ENCODE measurements at places on chromosomes 12 and 14.

GRCh38 chr14:93207468-93208308 lies 632 bp downstream of the UBR7 start:
- peak; percentile 66 for DNase-seq

- DNase-seq: no peak
These were observed 11.0 kb downstream of the CBLN3 start for GRCh38 chr14:24418492-24418873.

GRCh38 chr12:91633734-91634357 lies 451.2 kb upstream of the DCN start:
- DNase-seq: no peak

DNA sequence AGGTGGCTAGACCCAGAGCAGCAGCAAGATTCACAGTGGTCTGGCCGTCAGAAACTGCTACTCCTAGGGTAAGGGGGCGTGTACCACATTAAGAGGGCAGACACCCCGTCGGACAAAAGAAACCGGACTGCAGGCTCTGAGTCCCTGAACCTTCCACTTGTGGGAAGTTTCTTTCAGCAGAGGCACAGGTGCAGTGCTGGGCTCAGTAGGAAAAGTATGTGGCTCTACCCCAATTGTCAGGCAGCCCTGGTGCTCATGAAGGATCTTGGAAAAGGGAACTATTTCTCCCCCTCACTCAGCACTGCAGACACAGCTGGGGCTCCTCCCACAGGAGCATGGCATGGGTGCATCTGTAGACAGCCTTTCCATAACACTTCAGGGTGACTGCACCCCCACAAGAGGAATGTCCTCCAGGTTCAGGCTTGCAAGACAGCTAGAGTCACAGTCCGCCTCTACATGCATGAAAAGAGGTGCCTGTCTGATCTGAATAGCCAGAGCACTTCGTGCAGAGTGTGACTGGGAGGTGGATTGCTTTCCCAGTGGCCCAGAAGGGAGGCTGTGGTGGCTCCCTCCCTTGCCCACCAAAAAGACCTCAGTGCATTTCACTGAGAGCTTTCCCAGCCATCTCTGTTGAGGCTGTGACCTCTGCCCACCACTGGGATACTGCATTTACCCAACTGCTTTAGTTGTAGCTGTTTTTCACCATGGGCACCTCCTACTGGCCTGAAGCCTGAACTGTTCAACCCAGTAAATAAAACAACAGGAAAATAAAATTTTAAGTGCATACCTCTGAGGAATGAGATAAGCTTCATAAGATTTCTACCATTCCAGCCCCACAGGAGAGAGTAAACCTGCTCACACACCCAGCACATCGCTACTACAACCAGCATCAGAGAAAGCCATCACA lies 14.2 kb downstream of the CEP128 start:
- DNase-seq: no peak

- DNase-seq: no peak
These were observed 213.5 kb downstream of the PELI2 start for GRCh38 chr14:56331592-56332216.

DNA sequence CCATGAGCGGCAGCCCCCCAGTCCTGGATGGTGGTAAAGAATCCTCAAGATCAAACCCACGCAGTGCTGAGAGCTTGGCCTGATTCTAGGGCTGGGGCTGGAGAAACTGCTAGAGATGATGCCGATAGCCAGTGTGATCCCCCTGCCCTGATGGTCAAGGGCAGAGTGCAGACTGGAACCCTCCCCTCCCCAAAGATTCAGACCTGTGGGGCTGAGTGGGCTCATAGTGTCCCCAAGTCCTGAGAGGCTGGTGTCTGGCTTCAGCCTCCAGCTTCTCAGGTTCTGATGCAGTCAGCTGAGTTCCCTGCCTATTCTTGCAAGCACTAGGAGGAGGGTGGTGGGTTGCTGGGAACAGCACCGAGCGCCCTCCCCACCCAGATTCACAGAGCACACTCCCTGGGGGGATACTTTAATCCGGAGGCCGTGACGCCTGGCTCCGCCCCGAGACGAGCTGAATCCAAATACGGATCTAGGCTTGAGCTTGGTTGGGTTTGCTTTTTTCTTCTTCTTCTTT lies 11.9 kb downstream of the RHOF start:
- no peak for DNase-seq

GRCh38 chr12:81257947-81258551 lies 180.2 kb downstream of the ACSS3 start:
- peak; percentile 25 for DNase-seq

- DNase-seq: peak; percentile 55
These were observed 7.4 kb upstream of the GLRX5 start for GRCh38 chr14:95527387-95528002.

GRCh38 chr12:2797721-2798418 lies 3.1 kb downstream of the FKBP4 start:
- no peak for DNase-seq

GRCh38 chr12:28781671-28782652 lies 367.1 kb upstream of the FAR2 start:
- DNase-seq: no peak

DNA sequence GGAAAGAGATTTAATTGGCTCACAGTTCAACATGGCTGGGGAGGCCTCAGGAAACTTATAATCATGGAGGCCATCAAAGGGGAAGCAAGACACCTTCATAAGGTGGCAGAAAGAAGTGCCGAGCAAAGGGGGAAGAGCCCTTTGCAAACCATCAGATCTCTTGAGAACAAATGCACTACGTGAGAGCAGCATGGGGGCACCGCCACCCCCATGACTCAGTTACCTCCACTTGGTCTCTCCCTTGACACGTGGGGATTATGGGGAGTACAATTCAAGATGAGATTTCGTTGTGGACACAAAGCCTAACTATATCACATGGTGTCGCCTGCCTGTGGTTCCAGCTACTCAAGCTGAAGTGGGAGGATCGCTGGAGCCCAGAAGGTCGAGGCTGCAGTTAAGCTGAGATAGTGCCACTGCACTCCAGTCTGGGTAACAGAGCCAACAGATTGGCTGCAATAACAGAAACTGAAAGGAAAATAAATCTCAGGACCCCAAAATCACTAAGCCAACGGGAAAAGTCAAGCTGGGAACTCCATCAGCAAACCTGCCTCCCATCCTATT lies 10.0 kb upstream of the CDCA4 start:
- no peak for DNase-seq

DNA sequence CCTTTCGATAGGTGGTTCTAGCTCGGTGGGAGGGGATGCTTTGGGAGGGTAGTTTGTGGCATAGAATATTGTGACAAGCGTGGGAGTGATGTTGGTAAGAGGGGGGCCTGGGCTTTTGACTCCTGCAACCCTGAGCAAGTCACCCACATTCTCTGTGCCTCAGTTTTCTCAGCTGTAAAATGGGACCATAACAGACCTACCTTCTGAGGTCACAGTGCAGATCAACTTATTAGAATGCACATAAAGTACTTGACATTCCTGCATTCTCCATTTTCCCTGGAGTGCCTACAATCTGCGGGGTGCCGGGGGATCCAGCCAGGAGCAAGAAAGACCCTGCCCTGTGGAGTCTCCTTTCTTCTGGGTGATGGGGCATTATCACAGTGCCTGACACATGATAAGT lies 63.2 kb downstream of the SLC24A4 start:
- no peak for DNase-seq

DNA sequence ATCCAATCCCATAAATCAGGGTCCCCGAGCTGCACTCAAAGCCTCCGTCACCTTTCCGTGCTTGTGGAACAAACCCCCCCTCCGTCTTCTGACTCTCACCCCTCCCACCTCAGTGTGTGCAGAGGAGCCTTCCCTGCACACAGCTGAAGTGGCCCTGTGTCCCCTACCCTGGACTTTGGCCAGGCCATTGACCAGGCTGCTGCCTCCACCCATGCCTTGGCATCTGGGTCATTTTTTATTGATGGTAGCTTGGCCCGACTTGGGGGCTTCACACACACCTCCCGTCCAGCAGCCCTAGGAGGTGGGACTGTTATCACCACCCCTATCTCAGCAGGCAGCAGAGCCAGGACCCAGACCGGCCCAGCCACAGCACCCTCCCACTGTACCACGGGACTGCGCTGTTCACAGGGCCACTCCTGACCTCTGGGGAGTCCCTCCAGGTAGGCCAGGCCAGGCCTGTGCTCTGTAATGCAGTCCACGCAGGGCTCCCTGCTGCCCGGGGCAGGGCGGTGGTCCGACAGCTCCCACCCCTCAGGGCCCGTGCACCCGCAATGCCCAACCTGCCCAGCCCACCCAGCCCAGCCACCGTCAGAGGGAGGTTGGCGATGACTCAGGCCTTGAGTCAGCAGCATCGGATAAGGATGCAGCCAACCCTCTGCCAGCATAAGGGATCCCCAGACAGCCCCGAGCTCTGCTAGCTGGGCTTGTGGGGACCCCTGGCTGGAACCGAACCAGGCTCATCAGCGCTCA lies 9.2 kb upstream of the INF2 start:
- DNase-seq: peak; percentile 71

- DNase-seq: no peak
These were observed 23.7 kb downstream of the ACVR1B start for GRCh38 chr12:51975196-51975595.

GRCh38 chr14:68967459-68967940 lies 11.6 kb downstream of the ACTN1 start:
- no peak for DNase-seq

GRCh38 chr12:132143336-132144071 lies 615 bp downstream of the DDX51 start:
- DNase-seq: no peak

DNA sequence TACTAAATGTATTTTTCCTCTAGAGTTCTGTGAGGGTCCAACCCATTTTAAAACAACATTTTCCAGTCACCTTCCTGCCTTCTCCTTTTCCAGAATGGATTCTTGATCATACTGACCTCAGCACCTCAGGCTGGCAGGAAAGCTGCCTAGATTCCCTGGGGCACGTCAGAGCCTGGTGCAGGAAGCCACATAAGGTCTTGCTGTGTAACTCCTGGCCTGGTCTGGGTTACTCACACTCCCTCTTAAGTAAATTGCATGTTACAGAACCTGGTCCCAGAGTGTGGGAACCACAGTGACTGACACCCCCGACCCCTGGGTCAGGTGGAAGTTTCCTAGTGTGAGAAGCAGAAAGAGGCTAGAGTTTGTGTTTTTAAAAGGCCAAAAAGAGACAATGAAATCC lies 209.8 kb downstream of the SPTSSA start:
- DNase-seq: no peak

DNA sequence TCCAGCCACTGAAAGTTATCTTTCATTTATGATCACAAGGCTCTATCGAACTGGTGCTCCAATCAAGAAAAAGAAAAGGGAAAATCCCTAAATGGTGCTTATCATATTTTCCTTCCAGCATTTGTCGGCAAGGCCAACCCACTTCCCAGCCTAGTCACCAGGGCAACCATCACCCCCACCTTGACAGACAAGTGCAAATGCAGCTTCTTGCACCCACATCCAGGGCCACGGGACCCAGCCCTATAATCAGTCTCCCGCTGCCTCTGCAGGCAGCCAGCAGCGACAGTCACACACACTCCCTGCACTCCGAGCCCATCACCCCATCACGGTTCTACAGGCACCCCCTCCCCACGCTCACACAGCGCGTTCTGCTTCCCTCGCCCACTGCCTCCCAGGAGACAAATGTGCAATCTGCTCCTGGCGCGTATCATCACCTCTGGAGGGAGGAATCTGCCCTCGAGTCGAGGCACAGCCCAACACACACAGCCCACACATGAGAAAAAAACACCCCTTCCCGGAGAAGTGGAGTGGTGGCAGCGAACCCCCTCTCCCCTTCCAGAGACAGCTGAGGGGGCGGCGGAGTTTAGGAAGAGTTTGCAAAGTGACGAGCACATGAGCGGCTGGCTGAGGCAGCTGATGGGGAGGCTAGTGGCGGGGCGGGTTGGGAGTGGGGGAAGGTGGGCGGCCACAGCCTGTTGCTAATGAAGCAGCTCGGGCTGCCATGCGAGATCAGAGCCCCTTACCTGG lies 9.3 kb upstream of the PPP4R4 start:
- no peak for DNase-seq

- peak; percentile 38 for DNase-seq
These were observed 2.1 kb downstream of the CHST11 start for GRCh38 chr12:104458694-104459367.

GRCh38 chr14:81519200-81520011 lies 14.2 kb downstream of the SEL1L start:
- DNase-seq: no peak

DNA sequence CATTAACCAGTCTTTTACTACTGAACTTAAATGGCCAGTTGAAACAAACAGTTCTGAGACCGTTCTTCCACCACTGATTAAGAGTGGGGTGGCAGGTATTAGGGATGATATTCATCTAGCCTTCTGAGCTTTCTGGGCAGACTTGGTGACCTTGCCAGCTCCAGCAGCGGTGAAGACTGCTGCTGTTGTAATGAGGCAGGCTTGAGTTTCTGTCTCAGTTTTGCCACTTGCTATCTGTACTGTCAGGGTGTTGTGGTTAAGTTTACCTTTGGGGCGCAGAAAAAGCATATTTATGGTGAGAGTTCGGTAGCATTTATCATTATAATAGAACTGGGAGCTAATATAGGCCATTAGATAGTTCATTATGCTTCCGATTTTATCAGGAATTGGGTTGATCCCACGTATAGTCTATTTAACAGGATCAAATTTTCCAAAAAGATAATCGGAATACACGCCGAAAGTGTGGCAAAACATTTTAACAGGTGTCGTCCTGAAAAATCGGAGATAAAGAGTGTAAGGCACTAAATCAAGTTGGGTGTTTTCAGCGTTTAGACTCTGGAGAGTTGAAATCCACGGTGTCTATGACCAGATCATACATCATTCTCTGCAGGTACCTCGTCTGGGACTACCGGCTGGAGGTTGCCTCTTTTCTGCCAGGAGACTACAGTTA lies 688 bp upstream of the NECAP1 start:
- DNase-seq: peak; percentile 54

GRCh38 chr14:39398382-39398781 lies 33.9 kb downstream of the FBXO33 start:
- DNase-seq: no peak

GRCh38 chr12:110582276-110583136 lies 612 bp downstream of the PPTC7 start:
- peak; percentile 46 for DNase-seq

GRCh38 chr12:25958428-25959070 lies at the start of gene RASSF8:
RASSF8 (plus strand) TSS chr12:25958682; CDS start chr12:26055344, 96,662 bp downstream.
- peak; percentile 90 for DNase-seq

- no peak for DNase-seq
These were observed 108.1 kb downstream of the DIP2B start for GRCh38 chr12:50612882-50613281.

DNA sequence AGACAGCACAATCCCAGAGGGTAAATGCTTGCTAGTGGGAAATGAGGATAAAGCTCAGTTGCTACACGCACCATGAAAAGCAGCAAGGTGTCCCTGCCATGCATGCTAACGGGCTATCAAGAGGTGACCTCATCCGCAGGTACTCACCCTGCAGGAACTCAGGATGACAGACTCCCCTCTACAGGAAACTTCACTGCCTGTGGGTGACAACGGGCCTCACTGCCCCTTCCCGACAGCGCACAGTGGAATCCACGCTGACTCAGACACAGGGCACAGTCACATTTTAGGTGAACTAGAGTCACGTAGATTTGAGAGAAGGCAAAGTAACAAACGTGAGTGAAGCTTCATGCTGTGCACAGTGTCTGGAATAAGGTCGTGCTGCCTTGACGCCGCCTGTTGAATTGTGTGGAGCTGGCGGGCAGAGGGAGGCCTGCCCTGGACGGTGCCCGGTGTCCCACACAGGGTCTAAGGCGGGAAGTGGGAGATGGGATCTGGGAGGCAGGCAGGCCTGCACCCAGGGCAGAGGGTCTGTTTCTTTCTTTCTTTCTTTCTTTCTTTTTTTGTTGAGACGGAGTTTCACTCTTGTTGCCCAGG lies 331.8 kb downstream of the TMEM132D start:
- no peak for DNase-seq

All from SW480 (cell line).